ENCODE measurements at places on chromosomes 13 and 19.

DNA sequence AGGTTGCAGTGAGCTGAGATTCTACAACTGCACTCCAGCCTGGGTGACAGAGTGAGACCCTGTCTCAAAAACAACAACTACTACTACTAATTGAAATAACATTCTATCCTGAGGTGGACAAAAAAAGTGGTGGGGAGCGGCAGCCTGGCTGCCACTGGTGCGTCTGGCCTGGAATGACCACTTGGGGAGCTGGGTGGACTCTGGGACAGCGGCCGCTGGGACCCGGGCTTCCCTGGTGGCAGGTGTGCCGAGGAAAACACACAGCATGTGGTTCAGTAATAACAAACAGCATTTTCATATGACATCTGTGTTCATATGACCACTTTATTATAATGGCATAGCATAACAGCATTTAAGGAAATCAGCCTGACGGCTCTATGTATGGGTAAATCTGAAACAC is 33.9 kb downstream of the TFDP1 start:
- DNase-seq, result no peak

- no peak for DNase-seq
Measured at GRCh38 chr19:6717036-6717435, 3.4 kb downstream of the C3 start.

- DNase-seq, result peak; percentile 81
Measured at GRCh38 chr19:2096034-2096479, at the start of gene MOB3A. Gene MOB3A, minus strand, starts transcription at chr19:2096326. Its CDS starts 17,766 bp downstream, at chr19:2078560.

DNA sequence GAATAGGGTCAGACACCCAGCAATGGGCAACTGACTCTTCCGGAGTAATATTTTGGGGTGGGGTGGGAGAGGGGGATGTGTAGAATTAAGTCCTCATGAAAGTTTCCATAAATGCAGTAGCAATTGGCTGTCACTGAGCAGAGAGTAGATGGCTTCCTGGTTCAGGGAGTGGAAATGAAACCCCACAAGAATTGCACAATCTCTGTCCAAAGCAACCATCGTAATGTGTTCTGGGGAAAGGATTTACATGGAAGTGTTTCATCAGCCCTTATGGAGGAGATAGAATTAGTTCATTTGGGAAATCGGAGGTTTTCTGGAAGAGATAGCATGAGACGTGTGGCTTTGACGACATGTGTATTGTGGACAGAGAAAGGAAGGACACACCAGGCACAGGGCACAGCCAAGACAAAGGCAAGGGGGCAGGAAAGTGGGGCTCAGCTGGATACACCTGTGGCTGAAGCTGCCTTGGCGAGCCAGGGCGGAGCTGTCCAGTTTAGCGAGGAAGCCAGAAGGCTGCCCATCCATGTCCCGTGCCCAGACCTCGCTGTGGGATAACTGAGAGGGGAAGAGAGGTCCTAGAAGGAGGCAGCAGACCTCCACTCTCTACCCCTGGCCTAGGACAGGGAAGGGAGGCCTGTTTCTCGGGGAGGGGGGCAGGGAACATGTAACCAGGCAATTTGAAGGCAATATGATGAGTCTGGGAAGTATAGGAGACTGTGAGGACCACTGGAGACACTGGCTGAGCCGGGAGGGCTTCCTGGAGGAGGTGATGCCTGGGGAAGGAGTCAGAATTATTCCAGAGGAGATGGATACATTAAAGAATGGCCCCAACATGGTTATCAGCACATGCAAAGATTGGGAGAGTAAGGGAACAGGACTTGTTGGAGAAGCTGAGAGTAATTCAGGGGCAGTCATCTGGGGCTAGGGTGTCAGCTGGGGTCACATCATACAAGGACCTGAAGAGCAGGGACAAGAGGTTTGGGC is 2.6 kb upstream of the CLEC4G start:
- DNase-seq, result no peak

DNA sequence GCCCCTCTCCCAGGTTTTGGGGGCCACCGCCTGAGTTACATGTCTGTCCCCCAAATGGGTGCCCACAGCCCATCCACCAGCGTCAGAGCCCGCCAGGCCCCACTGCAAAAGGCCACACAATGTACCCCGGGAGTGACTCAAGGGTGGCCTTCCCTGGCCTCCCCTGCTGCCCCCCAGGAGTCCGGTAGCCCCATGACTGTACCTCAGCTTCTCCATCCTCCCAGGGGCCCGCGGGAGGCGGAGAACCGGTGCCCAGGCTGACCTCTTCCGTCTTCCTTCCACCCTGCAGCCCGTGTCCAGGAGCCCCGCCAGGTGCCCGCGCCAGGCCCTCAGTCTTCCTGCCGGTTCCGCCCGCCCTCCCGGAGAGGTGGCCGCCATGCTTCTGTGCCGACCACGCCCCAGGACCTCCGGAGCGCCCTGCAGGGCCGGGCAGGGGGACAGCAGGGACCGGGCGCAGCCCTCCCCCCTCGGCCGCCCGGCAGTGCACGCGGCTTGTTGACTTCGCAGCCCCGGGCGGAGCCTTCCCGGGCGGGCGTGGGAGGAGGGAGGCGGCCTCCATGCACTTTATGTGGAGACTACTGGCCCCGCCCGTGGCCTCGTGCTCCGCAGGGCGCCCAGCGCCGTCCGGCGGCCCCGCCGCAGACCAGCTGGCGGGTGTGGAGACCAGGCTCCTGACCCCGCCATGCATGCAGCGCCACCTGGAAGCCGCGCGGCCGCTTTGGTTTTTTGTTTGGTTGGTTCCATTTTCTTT is 10.3 kb downstream of the CBARP start:
- DNase-seq, result no peak

GRCh38 chr13:35768073-35768472 is 291.6 kb upstream of the MAB21L1 start:
- no peak for DNase-seq

GRCh38 chr19:41595890-41596280 is 19.9 kb downstream of the CEACAM21 start:
- no peak for DNase-seq

DNA sequence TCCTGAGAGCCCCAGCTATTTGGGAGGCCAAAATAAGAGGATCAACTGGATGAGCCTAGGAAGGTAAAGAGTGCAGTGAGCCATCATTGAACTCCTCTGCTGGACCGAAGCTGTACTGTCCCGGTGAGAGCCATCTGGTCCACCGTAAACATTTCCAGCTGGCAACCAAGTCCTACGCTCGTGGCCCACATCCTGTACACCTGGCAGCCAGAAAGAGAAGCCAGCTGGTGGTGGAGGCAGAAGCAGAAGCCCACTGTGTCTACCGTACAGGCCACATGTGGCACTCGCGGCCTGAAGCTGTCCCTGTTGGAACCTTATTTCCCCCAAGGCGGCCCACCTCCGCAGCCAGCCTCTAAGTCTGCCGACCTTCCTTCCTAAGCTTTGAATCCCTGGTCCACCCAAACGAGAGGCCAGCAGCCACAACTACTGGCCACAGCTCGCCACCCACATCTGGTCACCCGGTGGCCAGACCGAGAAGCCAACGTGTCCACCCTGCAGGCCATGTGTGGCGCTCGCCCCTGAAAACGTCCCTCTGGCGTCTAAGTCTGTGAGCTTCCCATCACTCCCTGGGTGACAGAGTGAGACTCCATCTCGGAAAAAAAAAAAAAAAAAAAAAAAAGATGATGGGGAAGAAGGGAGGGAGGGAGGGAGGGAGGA is 14.2 kb upstream of the ZNF91 start:
- DNase-seq, result no peak

GRCh38 chr13:28678809-28679208 is 19.9 kb downstream of the POMP start:
- DNase-seq, result no peak

- DNase-seq, result no peak
Measured at GRCh38 chr19:40590464-40591265, 10.5 kb upstream of the LTBP4 start.

DNA sequence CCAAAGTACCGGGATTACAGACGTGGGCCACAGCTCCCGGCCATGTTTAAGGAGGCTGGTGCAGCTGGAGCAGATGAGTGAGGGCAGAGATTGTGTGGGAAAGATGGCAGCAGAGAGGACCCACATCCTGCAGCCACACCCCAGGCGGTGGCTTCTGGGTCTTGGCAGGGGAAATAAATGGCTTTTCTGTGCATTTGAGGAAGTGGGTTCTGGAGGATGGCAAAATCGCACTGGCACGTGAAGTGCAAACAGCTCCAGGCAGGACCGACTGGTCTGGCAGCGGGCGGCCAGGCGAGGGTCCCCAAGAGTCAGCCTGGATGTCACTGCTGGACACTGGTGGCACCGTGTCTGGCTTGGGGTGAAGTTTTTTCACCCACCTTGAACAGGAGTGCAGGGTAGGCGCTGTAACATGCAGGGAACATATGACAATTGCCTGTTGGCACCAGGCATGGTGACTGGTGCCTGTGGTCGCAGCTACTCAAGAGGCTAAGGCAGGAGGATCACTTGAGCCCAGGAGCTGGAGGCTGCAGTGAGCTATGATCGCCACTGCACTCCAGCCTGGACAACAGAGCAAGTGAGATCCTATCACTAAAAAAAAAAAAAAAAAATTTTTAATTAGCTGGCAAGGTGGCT is 8.4 kb downstream of the B3GNT3 start:
- no peak for DNase-seq

- DNase-seq, result no peak
Measured at GRCh38 chr19:5137114-5137513, 168.2 kb downstream of the KDM4B start.
